ENCODE measurements at places on chromosomes 3 and 15.
A peak's percentile ranks its signal among the peaks of the same experiment; 100 is the strongest.

DNA sequence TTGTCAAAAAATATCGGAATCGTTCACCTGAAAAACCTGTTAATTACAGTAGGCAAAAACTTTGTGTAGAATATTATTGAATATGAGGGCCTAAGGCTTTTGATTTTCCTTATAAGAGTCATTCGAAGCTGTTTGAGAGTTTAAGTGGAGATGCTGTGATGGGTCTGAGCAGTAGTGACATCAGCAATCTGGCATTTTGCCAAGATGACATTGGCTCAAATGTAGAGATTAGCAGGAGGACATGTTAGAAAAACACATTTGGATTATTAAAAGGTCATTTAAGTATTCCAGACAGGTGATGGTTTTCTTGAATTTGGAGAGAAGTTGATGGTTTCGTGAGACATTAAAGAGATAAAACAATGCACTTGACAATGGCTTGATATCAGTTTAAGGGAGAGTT is 12.9 kb downstream of the OR5AC2 start:
- no peak for DNase-seq

DNA sequence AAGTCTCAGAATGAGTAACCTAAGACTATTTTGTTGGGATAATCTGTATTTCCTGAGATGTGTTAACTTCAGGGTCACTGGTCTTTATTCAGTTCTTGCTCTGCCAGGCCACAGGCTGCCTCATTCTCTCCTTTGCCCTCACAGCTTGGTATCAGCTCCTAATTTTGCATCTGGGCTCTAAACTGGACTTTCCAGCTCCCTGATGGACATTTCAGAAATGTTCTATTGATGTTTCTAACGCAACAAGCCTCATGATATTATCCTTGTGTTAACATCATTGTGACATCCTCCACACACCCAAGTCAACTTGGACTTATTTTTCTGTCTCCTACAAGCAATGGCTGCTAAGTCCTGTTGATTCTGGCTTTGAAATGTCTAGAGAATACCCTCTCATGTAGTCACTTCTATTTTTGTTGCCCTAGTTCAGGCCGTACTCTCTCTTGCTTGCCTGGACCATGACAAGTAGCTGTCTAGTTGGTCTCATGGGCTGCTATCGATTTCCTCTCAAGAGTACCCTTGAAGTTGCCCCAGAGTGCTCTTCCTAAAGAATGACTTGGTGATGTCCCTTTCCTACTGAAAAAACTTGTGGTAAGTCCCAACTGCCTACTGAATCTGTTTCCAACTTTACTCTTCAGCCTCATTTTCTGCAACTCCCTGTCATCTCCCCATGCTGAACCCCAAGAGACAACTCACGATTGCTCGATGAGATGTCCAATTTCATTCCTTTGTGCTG is 52.7 kb downstream of the CHST2 start:
- DNase-seq: no peak

DNA sequence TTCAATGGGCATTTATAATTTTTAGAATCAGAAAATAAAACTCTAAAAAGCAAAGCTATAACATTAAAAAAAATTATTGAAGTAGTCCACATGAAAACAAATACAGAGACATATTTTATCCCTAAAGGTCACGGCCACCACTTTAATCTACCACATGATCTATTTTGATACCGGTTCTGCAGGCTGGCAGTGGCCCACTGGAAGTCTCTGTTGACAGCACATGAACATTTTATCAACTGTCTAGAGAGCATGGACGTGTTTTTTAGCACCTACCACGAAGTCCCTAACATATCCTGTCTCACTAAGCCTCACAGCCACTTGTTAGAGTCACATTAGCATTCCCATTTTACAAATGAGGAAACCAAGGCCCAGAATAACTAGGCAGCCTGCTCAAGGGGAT is 1.8 kb upstream of the CPA3 start:
- no peak for DNase-seq

- DNase-seq: no peak
These were observed 6.2 kb upstream of the IGSF10 start for GRCh38 chr3:151467069-151467468.

DNA sequence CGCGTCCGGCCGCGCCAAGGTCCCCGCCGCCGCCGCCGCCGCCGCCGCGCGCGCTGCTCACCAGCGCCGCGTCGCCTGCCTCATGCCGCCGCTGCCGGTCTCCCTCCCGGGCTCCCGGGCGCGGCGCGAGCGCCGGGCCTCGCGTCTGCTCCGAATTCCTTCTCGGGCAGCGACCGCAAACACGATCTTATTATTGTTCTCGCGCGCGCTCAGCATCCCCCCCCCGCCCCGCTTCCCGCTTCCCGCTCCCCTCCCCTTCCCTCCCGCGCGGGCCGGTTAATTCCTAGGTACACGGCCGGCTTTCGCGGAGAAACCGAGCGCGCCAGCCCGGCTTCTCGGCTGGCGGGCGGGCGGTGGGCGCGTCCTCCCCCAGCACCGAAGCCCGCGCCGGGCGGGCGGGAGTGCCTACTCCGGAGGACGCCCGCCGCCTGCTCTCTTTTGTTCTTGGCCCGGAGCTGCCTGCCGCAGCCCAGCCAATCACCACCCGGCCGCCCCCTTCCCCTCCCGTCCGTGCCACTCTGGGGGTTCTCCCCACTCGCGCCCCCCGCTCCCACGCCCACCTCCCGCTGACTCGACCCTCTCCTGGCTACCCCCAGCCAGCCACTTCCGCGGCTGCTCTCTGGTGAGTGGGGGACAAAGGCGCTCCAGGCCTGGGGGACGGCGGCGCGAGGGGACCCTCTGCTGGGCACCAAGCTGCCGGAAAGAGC is at the start of gene HDGFL3:
Gene HDGFL3, minus strand, starts transcription at position 164 of the 707 bp plus-strand sequence. CDS start 409 bp downstream, outside the sequence.
- peak; percentile 52 for DNase-seq

DNA sequence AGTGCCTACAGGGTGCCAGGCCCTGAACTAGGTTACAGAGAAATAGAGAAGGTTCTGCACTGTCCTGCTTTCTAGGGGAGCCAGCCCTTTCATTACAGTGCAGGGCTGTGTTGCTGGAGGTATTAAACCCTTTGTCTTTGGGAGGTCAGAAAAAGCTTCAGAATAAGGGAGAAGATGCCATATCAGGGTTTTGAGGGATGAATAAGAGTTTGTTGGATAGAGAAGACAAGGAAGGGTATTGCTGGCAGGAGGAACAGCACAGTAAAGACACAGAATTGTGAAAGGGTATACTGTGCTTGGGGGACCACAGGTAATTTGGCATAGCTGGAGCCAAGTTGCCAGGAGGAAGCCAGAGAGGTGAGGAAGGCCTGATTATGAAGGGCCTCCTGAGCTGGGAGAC is 23.0 kb downstream of the NOX5 start:
- no peak for DNase-seq

DNA sequence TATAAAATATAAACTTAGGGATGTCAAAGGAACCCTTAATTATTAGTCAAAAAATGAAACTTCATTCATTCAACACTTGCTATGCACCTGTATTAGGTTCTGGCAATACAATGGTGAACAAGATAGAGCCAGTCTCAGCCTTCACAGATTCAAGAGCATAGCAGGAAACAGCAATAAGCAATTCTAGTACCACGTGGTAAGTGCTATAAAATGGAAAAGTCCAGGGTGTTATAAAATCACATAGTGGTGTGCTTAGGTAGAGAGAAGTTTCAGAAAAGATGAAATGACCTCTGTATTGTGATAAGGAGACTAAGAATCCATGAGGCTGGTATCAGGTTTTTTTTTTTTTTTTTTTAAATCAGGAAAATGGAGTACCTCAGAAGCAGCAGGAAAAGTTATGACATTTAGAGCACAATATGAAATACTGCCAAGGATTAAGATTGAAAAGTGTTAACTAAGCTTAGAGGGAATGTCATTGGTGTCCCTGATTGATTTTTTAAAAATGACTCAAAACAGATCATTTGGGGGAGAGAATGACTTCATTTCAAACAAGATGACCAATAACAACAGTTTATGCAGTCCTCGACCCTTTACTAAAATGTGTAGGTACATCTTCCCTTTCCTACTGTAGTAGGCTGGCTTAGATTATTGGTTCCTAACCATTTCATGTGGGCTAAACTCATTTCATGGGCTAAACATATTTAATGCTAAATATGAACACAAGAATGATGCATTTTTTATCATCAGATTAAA is 5.0 kb downstream of the TOMM70 start:
- DNase-seq: no peak

DNA sequence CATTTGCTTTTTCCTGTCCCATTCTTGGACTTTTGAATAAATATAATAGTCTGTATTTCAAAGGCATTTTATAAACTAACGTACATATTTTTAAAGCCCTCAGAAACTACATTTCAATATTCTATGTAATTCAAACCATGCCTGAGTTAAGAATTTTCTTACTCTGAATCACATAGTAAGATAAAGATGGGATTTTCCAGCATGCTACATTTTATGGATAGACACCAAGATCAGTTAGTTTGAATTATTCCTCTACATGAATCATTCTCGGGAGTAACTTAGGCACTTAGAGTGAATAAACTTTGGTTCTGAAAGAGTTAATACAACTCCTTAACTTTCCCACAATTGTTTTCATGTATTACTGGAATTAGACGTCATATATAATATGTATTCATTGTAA is 713.3 kb upstream of the CBLB start:
- no peak for DNase-seq

Measured in putamen (tissue), 1 donor.